Activated T-cell treated with anti-CD3 and anti-CD28 coated beads, Interleukin-2, amount 50 U/mL, for 72 hours (primary cell): ENCODE measurements at places on chromosomes 16 and 17.

DNA sequence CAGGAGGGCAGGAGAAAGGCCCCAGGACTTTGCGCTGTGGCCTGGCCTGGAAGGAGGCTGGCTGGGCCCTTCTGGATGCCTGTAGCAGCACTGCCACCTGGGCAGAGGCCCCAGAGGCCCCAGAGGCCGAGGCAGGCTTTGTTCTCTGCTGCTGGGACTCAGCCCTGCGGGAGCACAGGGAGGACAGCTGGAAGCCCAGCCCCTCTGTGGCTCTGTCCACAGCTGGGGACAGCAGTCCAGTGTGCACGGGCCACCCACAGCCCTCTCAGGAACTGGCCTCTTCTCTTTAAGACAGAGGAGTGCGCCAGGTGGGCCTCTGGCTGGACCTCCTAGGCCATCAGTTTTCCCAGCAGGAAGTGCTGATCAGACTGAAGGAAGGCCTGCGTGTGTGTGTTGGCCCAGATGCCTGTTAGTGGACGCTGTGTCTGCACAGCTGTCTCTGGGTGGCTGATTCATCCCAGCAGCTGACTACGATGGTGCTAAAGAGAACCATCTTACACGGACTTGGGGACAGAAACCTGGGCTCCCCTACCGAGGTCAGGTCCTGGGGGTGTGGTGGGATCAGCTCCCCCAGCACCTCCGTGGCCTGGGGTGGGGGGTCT, 26.9 kb upstream of the ZNF750 start:
- peaks cover 70% of the 10 kb centered on the region for H3K4me1 ChIP-seq
- no peaks in the 10 kb centered on the region for H3K27me3 ChIP-seq

GRCh38 chr16:69239851-69240250, 52.9 kb downstream of the SNTB2 start:
- no peak overlapping the region for H3K27ac ChIP-seq
- DNase-seq: no peak
- H3K4me3 ChIP-seq: no peak overlapping the region
- peaks cover 3% of the 10 kb centered on the region for H3K4me1 ChIP-seq

- no peak overlapping the region for H3K27ac ChIP-seq
- no peak overlapping the region for H3K4me3 ChIP-seq
- peaks cover 22% of the 10 kb centered on the region for H3K4me1 ChIP-seq
- H3K36me3 ChIP-seq: no peaks in the 10 kb centered on the region
- no peak for DNase-seq
Observed at GRCh38 chr16:72875291-72876031, 172.5 kb downstream of the ZFHX3 start.

GRCh38 chr16:48537275-48537674, 72.7 kb downstream of the N4BP1 start:
- H3K36me3 ChIP-seq: peaks cover 3% of the 10 kb centered on the region
- no peak for DNase-seq
- H3K27me3 ChIP-seq: no peaks in the 10 kb centered on the region
- H3K4me1 ChIP-seq: peaks cover 40% of the 10 kb centered on the region
- no peak overlapping the region for H3K27ac ChIP-seq

GRCh38 chr17:80005360-80006338, 30.0 kb downstream of the TBC1D16 start:
- no peaks in the 10 kb centered on the region for H3K27me3 ChIP-seq
- H3K4me3 ChIP-seq: peak overlapping the region; percentile 64
- H3K4me1 ChIP-seq: peaks cover 17% of the 10 kb centered on the region
- DNase-seq: peak; percentile 58
- no peak overlapping the region for H3K27ac ChIP-seq

GRCh38 chr17:61457226-61457983, 5.2 kb downstream of the TBX4 start:
- H3K27ac ChIP-seq: no peak overlapping the region
- DNase-seq: no peak
- peaks cover 93% of the 10 kb centered on the region for H3K27me3 ChIP-seq
- H3K4me1 ChIP-seq: peaks cover 49% of the 10 kb centered on the region

DNA sequence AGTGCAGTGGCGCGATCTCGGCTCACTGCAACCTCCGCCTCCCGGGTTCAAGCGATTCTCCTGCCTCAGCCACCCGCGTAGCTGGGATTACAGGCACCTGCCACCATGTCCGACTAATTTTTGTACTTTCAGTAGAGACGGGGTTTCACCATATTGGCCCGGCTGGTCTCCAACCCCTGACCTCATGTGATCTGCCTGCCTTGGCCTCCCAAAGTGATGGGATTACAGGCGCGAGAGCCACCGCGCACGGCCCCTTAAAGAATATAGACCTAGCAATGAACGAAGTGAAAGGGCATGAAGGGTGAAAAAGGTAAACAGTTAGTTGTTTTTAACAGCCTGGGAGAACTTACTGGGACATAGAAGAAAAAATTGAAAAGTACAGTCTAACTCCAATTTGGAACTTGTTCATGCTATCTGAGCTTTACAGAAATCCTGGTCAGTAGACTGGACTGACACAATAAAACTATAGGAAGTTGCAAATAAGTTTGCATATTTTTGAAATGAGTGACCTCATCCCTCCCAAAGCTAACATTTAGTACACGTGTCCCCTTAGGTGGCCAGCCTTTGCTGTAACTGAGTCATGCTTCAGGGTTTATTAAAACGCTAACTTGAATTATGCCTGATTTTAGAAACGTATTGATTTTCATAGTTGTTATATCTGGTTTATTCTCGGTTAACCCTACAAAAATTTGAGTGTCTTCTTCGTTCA, 1.8 kb downstream of the COG1 start:
- peak overlapping the region; percentile 2 for H3K4me3 ChIP-seq
- H3K4me1 ChIP-seq: peaks cover 30% of the 10 kb centered on the region
- H3K36me3 ChIP-seq: peaks cover 18% of the 10 kb centered on the region
- H3K27me3 ChIP-seq: no peaks in the 10 kb centered on the region
- no peak for DNase-seq

GRCh38 chr17:4090898-4091297, 51.9 kb downstream of the ZZEF1 start:
- peaks cover 16% of the 10 kb centered on the region for H3K4me1 ChIP-seq
- no peaks in the 10 kb centered on the region for H3K27me3 ChIP-seq
- H3K27ac ChIP-seq: no peak overlapping the region

GRCh38 chr17:5122586-5123342, 6.9 kb downstream of the USP6 start:
- peak overlapping the region; percentile 51 for H3K4me3 ChIP-seq
- DNase-seq: peak; percentile 16
- no peaks in the 10 kb centered on the region for H3K4me1 ChIP-seq
- peaks cover 55% of the 10 kb centered on the region for H3K27me3 ChIP-seq
- H3K27ac ChIP-seq: no peak overlapping the region

DNA sequence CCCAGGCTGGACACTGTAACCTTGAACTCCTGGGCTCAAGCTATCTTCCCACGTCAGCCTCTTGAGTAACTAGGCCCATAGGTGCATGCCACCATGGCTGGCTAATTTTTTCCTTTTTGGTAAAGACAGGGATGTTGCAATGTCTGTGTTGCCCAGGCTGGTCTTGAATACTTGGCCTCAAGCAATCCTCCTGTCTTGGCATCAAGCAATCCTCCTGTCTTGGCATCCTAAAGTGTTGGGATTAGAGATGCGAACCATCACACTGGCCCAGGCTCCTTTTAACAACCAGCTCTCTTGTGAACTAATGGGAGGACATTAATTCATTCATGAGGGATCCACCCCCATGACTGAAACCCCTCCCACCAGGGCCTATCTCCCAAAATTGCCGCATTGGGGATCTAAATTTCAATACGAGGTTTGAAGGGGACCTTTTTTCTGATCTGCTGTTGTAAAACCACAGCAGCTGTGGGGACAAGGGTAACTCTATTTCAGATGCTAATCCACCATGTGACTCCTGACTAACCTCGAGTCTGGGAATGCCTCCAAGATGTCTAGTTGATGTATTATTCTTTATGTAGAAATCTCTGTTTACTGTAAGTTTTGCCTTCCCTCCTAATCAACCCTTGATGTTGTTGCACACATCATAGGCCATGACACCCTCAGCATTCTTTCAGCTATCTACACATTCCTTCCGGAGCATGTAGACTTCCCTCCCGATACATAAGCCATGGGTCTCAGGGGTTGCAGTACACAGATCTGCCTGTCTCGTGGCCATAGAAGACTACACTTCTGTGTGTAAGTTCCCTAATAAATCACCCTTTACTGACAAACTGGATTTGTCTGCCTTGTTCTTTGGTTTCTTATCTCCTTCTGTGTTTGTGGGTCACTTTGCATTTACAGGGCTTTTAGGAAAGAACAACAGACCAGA, 37.6 kb downstream of the RNF112 start:
- peaks cover 5% of the 10 kb centered on the region for H3K4me1 ChIP-seq
- DNase-seq: no peak
- H3K27me3 ChIP-seq: peaks cover 12% of the 10 kb centered on the region
- no peak overlapping the region for H3K4me3 ChIP-seq

DNA sequence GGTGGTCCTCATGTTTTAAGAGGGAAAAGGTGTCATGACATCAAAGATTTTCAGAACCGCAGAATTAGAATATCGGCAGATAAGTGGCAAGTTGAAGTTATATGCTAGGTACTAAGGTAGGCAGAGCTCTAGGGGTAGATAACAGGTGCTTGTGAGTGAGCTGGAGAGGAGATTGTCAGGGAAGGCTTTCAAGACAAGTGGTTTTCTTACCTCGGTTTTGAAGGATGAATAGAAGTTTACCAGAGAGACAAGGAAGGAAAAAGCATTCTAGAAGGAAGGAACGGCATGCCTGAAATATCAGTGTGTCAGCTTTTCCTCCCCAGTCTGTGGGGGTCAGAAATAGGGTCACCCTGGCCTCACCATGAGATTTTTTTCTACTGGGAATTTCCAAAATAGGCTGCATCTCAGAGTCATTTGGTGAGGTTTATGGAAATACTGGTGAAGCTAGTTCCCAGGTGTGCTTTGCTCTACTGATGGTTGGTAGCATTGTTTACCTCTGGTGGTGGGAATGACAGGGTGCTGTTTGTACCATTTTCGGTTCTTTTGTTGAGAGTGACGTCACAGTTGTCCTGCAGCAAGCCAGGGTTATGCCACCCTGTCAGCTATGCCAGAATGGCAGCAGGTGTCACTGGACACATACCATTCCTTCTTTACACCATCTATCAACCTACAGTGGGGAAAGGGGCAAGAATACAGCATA, 112.5 kb downstream of the MSI2 start:
- H3K4me1 ChIP-seq: peaks cover 32% of the 10 kb centered on the region
- no peak overlapping the region for H3K27ac ChIP-seq
- peaks cover 3% of the 10 kb centered on the region for H3K36me3 ChIP-seq
- no peak for DNase-seq

GRCh38 chr16:57533431-57534336, 2.7 kb downstream of the CCDC102A start:
- H3K27ac ChIP-seq: peak overlapping the region; percentile 5
- H3K4me3 ChIP-seq: peak overlapping the region; percentile 88
- H3K27me3 ChIP-seq: no peaks in the 10 kb centered on the region

- H3K4me3 ChIP-seq: no peak overlapping the region
- no peaks in the 10 kb centered on the region for H3K36me3 ChIP-seq
- no peak overlapping the region for H3K27ac ChIP-seq
- no peak for DNase-seq
Observed at GRCh38 chr17:13102477-13102876, 84.7 kb upstream of the ELAC2 start.

DNA sequence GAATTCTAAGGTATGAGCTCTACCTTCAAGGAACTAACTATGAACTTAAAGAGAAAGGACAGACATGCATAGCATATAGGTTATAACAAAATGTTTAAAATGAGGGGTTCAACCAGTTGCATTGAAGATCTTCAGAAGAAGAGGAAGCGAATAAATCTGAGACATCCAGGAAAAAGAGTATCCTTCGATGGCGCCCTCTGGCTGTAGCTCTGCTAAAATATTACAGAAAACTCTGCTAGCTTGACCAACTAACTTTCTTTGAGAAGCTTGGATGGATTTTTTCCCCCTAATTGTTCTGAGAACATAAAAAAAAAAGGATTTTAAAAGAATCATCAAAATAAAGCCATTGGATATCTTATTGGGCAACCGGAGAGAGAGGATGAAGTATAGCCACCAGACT, 659.9 kb upstream of the SOX9 start:
- H3K4me1 ChIP-seq: no peaks in the 10 kb centered on the region
- no peaks in the 10 kb centered on the region for H3K36me3 ChIP-seq

- no peaks in the 10 kb centered on the region for H3K4me1 ChIP-seq
- no peaks in the 10 kb centered on the region for H3K36me3 ChIP-seq
- no peak overlapping the region for H3K4me3 ChIP-seq
- no peak for DNase-seq
- no peak overlapping the region for H3K27ac ChIP-seq
- H3K27me3 ChIP-seq: peaks cover 61% of the 10 kb centered on the region
Observed at GRCh38 chr16:26905336-26905735, 161.4 kb upstream of the C16orf82 start.
